Placental pericyte (primary cell): ENCODE measurements at places on chromosomes 13 and 19. TPM values are rescaled to one million over a fixed set of nuclear protein-coding genes. Genes with fewer than 3 reads are reported as not detected.

The SPINT2 gene
- total RNA-seq: 4.9 and 9.8 TPM in 2 replicates

The MRPL4 gene
- total RNA-seq: 42.7 and 79.3 TPM in 2 replicates

The NKPD1 gene
- under 0.01 and 0.29 TPM in 2 replicates for total RNA-seq

The WTIP gene
- total RNA-seq: 31.6 and 40.3 TPM in 2 replicates

The METTL21C gene
- total RNA-seq: not detected in 2 replicates

The NLRP7 gene
- total RNA-seq: not detected in 2 replicates

The CEACAM7 gene
- total RNA-seq: not detected in 2 replicates

The COX7A1 gene
- 0.88 and 11.7 TPM in 2 replicates for total RNA-seq

The SHISA7 gene
- not detected in 2 replicates for total RNA-seq

The PTH2 gene
- not detected in 2 replicates for total RNA-seq

The SLC17A7 gene
- total RNA-seq: not detected in 2 replicates

The ADM5 gene
- total RNA-seq: 0.22 and 1.1 TPM in 2 replicates

The KCNN1 gene
- total RNA-seq: not detected in 2 replicates

The OLFM4 gene
- total RNA-seq: not detected in 2 replicates

The ZSWIM4 gene
- 16.8 and 17.5 TPM in 2 replicates for total RNA-seq

The ZNF473 gene
- total RNA-seq: 7.9 and 9.4 TPM in 2 replicates

The PINLYP gene
- 0.66 and 2.4 TPM in 2 replicates for total RNA-seq

The PROZ gene
- total RNA-seq: not detected in 2 replicates

The CCL25 gene
- not detected in 2 replicates for total RNA-seq

The ZNF567 gene
- total RNA-seq: 5.7 and 5.9 TPM in 2 replicates

The LGALS7 gene
- not detected in 2 replicates for total RNA-seq

The SMIM44 gene
- not detected in 2 replicates for total RNA-seq

The LGALS14 gene
- not detected in 2 replicates for total RNA-seq

The MBD3L3 gene
- not detected in 2 replicates for total RNA-seq

The CBLC gene
- total RNA-seq: 0.57 TPM in 1 of 2 replicates, not detected in the other

The VSTM2B gene
- total RNA-seq: not detected in 2 replicates
